Activated effector memory CD4-positive, alpha-beta T cell treated with Interleukin-2 at 50 U/mL for 16 hours (primary cell): ENCODE measurements at places on chromosomes 12 and 14.

DNA sequence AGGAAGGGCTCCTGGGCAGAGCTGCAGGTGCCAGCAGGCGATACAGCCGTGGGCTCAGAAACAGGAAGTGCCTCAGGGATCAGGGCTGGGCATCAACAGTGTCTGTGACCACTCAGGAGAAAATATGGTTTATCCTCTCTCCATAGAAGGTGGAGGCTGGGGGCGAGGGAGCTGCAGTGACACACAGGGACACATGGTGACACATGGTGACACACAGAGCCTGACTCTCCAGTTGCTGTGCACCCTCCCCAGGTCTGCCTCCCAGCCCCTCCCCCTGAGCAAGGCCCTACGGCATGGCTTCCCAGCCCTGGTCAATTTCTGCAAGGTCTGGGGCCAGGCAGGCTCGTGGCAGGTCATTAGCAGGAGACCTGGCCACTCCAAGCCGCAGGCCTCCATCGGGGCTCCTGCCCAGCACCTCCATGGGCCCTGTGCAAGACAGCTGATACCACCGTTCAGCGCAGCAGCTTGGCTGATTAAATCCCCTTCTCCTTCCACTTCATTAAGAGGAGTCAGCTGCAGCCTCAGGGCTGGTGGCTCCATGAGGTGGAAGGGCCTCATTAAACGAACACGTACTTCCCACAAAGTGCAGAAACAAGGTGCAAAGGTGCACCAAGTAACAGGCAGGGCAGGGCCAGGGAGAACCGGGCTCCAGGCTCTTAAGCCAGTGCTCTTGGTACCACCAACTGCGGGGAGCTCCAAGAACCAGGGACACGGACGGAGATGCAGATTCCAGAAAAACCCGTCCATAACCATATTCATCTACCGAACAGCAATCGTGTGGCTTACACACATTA, 60.7 kb downstream of the CCNK start:
- no peak for DNase-seq

DNA sequence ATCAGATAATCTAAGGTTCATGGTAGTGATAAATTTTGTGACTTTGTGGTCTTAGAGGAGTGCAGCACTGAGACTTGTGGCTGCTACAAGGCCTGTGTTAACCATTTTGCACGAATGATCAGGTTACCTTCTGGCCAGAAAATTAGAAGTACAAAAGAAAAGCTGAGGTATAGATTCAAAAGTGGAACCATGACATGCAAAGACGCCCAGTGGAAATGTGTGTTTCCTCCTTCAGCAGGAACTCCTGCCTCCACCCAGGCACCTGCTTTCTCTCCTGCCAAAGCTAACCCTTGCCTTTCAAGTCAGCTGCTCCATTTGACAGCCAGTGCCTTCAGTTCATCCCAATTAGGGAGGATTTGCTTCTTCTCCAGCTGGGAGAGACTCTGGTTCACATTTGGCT, 10.1 kb downstream of the PDE6H start:
- no peak for DNase-seq

- DNase-seq, result no peak
These were observed 121.2 kb downstream of the RAD51B start for GRCh38 chr14:67940486-67941455.

DNA sequence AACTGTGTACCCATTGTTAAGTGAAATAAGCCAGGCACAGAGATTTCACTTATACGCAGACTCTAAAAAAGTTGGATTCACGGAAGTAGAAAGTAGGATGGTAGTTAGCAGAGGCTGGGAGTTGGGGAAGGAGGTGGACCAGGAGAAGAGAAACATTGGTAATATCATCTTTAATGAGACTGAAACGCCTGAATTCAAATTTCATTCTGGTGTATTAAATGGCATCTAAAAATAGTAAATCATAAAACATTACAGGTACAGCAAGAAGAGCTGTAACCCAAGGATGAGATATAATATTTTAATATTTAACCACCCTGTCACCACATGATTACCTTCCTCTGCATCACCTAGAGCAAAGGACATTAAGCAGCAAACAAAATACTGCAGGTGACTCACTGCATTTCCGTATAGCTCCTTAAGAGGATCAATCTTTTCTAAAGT, 99.4 kb downstream of the EPS8 start:
- no peak for DNase-seq

GRCh38 chr14:89371585-89372511, 45.2 kb downstream of the FOXN3 start:
- no peak for DNase-seq
